ENCODE measurements at places on chromosomes 5 and 9.

DNA sequence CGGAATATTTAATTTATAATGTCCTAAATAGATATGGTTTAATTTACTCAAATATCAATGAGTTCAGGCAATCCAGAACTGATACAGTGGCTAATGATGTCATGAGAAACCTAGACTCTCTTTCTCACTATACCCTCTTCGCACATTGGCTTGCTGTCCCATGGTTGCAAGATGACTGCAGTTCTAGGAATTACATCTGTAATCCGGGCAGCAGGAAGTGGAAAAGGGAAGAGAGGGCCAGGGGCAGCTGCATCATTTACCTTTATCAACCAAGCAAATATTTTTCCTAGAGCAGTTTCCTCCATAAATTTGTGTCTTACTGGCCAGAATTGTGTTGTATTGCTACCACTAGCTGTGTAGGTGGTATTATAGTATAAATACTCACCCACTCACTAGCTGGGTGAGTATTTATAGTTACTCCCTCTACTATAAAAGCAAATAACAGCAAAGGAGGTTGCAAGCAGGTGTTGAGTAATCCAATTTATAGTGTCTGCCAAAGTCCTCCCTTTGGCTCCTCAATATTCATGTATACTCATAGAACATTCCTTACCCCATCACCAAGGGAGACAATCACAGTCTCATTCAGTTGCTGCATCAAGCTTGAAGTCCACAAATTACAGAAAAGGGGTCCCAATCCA lies 168.8 kb downstream of the DROSHA start:
- no peaks in the 10 kb centered on the region for H3K4me1 ChIP-seq
- no peak overlapping the region for H3K27ac ChIP-seq
- H3K27me3 ChIP-seq = no peaks in the 10 kb centered on the region
- no peak for DNase-seq
- no peaks in the 10 kb centered on the region for H3K36me3 ChIP-seq
- H3K4me3 ChIP-seq = no peak overlapping the region

DNA sequence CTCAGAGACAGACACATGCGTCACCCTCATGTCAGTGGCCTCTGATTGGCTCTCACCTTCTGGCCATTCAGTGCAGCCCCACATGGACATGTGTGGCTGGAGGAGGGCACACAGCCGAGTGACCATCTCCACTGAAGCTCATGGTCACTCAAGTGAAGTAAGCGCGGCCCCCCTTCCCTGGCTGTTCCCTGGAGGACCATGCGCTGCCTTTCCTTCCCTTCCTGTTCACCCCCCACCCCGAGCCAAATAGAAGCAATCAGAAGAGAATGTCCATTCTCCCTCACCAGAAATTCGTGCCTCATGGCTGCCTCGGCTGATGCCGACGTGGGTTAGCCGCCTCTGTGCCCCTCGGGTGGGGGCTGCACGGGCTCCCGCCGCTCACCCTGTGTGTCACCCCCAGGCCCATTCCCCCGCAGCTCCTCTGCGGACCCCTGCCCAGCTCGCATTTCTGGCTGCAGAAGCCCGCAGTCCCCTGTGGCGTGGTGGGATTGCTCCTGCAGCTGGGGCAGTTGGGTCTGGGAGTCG lies 12.5 kb upstream of the COL5A1 start:
- no peak overlapping the region for H3K27ac ChIP-seq
- no peaks in the 10 kb centered on the region for H3K36me3 ChIP-seq
- H3K4me3 ChIP-seq = no peak overlapping the region
- DNase-seq = peak; percentile 30

DNA sequence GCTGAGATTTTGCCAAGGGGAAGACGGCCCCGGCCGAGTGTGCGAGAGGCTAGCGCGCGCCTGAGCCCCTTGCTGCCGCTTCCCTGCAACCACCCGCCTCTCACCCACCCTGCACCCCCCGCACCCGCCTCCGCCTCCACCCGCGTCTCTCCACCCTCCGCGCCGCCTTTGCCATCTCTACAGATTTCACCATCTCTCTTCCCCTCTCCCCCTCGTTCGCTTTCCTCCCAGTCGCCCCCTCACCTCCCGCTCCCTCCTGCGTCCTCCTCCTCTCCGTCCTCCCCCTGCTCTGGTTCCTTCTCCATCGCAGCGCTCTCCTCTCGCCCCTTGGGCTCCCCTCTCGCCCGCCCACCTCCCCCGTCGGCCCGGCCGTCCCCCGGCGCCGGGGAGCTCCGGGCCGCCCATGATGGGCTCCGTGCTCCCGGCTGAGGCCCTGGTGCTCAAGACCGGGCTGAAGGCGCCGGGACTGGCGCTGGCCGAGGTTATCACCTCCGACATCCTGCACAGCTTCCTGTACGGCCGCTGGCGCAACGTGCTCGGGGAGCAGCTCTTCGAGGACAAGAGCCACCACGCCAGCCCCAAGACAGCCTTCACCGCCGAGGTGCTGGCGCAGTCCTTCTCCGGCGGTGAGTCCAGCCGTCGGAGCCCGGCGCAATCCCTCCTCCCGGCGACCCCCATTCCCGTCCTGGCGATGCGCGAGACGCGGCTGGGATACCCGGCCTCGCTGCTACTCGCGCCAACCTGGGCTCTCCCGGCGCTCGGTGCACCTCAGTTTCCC lies at the start of gene PRDM12:
Gene PRDM12 (plus strand): TSS at position 344 of the 778 bp plus-strand sequence. CDS start 60 bp downstream, at position 404.
- H3K27me3 ChIP-seq = peaks cover 39% of the 10 kb centered on the region
- no peaks in the 10 kb centered on the region for H3K36me3 ChIP-seq
- no peak within 1 kb of the TSS for H3K4me3 ChIP-seq
- no peak within 1 kb of the TSS for H3K27ac ChIP-seq

DNA sequence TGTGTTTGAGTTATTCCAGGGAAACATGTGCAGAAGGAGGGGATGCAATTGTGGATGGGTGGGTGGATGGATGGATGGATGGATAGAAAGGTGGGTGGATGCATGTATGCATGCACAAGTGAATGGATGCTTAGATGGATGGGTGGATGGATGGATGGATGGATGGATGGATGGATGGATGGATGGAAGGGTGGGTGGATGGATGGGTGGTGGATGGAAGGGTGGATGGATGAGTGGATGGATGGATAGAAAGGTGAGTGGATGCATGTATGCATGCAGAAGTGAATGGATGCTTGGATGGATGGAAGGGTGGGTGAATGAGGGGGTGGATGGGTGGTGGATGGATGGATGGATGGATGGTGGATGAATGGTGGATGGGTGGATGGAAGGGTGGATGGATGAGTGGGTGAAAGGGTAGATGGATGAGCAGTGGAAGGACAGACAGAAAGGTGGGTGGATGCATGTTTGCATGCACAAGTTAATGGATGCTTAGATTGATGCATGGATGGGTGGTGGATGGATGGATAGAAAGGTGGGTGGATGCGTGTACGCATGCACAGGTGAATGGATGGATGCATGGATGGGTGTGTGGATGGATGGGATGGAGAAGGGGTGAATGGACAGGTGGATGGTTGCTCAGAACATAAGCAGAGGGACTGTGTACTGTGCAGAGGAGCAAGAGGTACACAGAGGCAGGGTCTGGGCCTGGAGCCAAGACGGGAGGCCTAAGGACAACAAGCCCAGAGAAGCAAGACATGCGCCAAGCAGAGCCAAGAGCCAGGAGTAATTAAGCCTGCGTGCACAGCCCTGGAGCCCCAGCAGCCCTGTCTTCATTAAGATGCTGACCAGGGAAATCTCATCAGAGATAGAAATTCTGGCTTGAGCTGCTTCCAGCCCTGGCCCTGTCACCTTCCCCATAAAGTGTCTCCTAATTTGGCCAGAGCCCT lies 84.6 kb upstream of the PPP1R26 start:
- H3K4me3 ChIP-seq = no peak overlapping the region
- H3K27ac ChIP-seq = no peak overlapping the region
- DNase-seq = no peak
- H3K36me3 ChIP-seq = no peaks in the 10 kb centered on the region
- H3K27me3 ChIP-seq = no peaks in the 10 kb centered on the region
- no peaks in the 10 kb centered on the region for H3K4me1 ChIP-seq

DNA sequence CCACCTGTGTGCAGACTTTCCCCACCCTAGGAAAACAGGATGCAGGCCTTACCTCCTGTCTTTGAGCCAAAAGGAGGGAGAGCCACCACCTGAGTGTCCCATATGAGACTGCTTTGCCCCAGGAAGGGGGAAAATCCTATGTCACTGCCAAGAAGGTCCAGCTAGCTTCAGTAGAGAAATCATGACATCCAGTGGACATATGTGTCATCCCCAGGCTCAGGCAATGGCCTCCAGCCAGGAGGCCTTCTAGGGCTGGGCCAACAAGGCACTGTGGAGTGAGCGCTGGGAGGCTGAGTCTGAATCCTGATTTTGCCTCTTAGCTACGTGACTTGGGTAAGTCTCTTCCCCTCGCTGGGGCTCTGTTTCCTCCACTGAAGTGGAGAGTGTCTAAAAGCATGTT lies 60.2 kb downstream of the SMIM23 start:
- H3K27ac ChIP-seq = no peak overlapping the region
- H3K4me1 ChIP-seq = no peaks in the 10 kb centered on the region
- DNase-seq = no peak
- no peaks in the 10 kb centered on the region for H3K27me3 ChIP-seq
- H3K4me3 ChIP-seq = no peak overlapping the region

DNA sequence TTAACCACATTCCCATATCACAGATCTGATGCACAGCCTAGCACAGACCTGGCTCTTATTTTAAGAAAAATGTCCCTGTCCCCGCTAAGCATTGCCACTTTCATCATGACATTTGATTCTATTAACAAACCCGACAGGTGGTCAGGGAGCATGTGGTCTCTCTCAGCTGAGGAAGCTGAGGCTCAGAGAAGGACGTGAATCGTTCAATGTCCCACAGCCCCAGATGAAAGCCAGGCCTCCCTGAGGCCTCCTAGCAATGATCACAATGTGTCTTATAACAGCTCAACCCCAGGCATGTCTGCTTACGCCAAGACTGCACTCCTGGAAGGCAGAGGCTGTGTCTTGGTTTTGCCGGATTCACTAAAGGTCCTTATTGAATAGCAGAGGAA lies 10.4 kb upstream of the CRB2 start:
- H3K27ac ChIP-seq = no peak overlapping the region
- no peak overlapping the region for H3K4me3 ChIP-seq
- no peaks in the 10 kb centered on the region for H3K4me1 ChIP-seq
- no peaks in the 10 kb centered on the region for H3K27me3 ChIP-seq

DNA sequence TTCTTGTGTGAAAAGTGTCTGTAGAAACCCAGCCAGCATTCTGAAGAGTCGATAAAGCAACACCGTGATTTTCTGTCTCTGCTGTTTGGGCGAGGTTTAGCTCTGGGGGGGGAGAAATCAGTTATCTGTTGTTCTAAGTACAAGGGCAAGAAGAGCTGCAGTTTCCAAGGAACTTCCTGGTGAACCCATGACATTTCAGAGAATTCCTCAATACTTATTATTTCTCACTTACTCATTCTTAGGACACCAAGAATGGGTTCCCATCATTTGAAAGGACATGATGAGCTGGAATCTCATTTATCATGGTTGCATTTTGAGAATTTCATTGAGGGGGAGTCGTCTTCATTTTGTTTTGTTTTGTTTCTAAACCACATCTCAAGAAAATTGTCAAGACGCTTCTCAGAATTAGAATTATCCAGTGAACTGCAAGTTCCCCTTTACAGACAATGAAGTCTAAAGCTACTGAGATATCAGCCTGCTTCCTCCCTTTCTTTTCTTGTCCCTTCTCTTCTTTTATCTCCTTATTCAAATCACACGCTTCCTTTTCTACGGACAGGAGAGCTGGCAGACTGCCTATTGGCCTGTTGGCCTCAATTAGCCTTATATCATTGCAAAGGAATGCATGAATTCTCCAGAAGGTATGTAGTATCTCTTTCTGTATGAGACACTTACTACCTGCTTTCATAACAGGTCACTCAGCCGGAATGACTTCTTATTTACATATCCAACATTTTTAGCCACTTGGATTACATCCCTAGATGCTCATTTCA lies 53.7 kb downstream of the ZNF462 start:
- no peak overlapping the region for H3K4me3 ChIP-seq
- no peaks in the 10 kb centered on the region for H3K36me3 ChIP-seq
- H3K27me3 ChIP-seq = no peaks in the 10 kb centered on the region
- peak overlapping the region; percentile 73 for H3K27ac ChIP-seq
- DNase-seq = no peak

- no peaks in the 10 kb centered on the region for H3K4me1 ChIP-seq
- no peak overlapping the region for H3K4me3 ChIP-seq
- H3K36me3 ChIP-seq = no peaks in the 10 kb centered on the region
- DNase-seq = no peak
- H3K27ac ChIP-seq = no peak overlapping the region
Measured at GRCh38 chr9:109282302-109282701, 38.6 kb downstream of the EPB41L4B start.

GRCh38 chr5:146788898-146789297 lies 89.7 kb downstream of the PPP2R2B start:
- no peaks in the 10 kb centered on the region for H3K36me3 ChIP-seq
- no peaks in the 10 kb centered on the region for H3K4me1 ChIP-seq
- no peaks in the 10 kb centered on the region for H3K27me3 ChIP-seq
- no peak overlapping the region for H3K27ac ChIP-seq

DNA sequence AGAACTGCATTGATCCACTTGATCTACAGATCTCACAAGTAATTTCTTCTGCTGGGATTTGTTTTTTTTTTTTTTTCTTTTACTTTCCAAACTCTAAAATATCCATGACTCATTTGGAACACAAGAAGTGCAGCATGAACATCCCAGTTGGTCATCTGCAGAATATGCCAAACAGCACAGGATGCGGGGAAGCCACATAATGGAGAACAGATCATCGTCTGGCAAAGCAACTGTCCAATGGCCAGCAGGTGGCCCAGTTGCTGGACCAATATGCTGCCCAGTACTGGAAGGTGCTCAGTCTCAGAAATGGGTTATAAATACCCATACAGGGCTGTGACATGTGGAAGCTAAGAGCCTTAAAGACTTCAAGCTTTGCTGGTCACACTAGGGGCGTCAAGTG lies 221.3 kb upstream of the TAS2R1 start:
- H3K27me3 ChIP-seq = no peaks in the 10 kb centered on the region
- no peak overlapping the region for H3K27ac ChIP-seq
- no peak for DNase-seq
- no peak overlapping the region for H3K4me3 ChIP-seq
- H3K4me1 ChIP-seq = no peaks in the 10 kb centered on the region

DNA sequence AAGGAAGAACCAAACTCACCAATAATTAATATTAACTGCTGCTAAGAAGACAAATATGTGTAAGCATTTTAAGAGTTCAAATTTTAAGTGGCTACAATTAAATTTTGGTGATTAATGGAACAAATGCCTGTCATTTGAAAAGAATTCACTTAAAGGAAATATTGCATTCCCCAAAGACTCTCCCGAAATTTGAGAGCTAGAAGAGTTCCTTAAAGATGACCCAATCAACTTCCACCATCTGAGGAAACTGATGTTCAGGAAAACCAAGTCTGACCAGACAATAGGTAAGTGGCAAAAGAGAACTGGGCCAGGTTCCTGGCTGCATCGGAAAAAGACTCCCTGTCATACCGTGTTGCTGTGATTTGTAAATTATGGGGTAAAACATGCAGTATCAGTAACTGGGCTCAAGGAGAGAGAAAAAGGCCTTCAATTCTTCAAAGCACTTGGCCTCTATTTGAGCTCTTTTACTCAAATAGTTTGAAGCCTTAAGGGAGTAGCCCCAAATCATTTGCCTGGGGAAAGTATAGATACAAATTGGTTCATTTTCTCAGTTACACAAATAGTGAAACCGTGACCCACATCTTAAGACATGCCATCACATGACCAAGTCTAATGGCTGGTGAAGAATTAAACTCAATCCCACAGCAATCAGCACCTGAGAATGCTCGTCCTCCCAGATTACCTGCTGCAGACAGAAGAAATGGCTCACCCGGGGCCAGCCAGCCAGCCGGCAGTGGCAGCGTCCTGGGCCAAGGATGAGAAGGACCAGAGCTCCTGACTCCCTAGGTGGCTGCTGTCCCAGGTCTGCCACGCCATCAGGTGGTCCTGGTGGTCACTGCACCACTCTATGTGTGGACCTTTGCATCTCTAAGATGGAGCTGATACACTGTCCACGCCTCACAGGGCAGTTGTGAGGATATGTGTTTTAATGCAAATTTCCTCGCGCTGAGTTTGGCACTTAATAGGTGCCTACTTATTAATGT lies 162.9 kb downstream of the TTLL11 start:
- H3K4me3 ChIP-seq = no peak overlapping the region
- no peak overlapping the region for H3K27ac ChIP-seq
- no peaks in the 10 kb centered on the region for H3K36me3 ChIP-seq
- H3K27me3 ChIP-seq = no peaks in the 10 kb centered on the region
